Thoracic aorta (tissue), 2 donors: ENCODE measurements at places on chromosomes 4 and X.

DNA sequence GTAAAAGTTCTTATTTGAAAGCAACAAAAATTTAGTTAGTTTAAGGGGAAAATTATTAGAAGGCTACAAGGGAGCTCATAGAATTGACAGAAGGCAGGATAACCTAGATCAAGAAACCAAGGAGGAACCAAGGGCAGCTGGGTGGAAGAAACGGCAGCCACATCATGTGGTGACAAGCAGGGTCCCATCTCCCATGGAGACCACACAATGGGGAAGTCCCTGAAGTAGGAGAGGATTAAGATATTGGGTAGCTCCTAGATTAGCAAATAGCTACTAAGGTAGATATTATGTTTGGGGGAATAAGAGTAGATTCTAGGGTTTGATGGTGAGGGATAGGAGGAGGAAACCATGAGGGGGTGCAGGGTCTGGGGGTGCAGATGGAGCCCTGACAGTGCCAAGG lies 48.0 kb upstream of the TMEM154 start:
- DNase-seq, result no peak
- H3K4me1 ChIP-seq, result no peaks in the 10 kb centered on the region
- no peaks in the 10 kb centered on the region for H3K27me3 ChIP-seq
- no peaks in the 10 kb centered on the region for H3K36me3 ChIP-seq
- H3K4me3 ChIP-seq, result no peak overlapping the region

GRCh38 chr4:28373601-28374000 lies 1513.0 kb downstream of the STIM2 start:
- no peak overlapping the region for H3K4me3 ChIP-seq
- H3K36me3 ChIP-seq, result no peaks in the 10 kb centered on the region
- no peak overlapping the region for H3K27ac ChIP-seq
- no peak for DNase-seq
- no peaks in the 10 kb centered on the region for H3K27me3 ChIP-seq
- H3K4me1 ChIP-seq, result no peaks in the 10 kb centered on the region

DNA sequence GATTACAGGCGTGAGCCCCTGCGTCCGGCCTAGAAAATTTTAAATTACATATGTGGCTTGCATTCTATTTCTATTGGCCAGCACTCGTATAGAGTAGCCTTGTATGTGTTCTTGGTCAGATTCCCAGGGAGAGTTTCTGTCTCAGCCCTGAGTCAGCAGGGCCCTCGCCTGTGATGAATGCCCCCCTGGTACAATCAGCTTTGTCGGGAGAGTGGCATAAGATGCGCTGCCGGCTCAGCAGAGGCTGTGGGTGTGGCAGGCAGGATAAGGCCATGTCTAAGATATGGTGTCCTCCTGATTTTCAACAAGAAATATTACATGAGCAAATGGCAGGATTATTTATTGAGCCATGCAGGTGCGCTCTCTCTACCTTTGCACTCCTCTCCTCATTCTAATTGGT lies 1.6 kb upstream of the REELD1 start:
- no peak for DNase-seq
- H3K4me3 ChIP-seq, result no peak overlapping the region
- H3K4me1 ChIP-seq, result no peaks in the 10 kb centered on the region
- H3K27ac ChIP-seq, result no peak overlapping the region
- H3K36me3 ChIP-seq, result no peaks in the 10 kb centered on the region
- H3K27me3 ChIP-seq, result no peaks in the 10 kb centered on the region

GRCh38 chr4:84497504-84498202 lies 1.4 kb downstream of the NKX6-1 start:
- DNase-seq, result no peak
- H3K27ac ChIP-seq, result no peak overlapping the region
- peak overlapping the region; percentile 67 for H3K4me3 ChIP-seq
- peaks cover 44% of the 10 kb centered on the region for H3K4me1 ChIP-seq

- no peak for DNase-seq
- no peaks in the 10 kb centered on the region for H3K27me3 ChIP-seq
- no peaks in the 10 kb centered on the region for H3K4me1 ChIP-seq
- no peak overlapping the region for H3K27ac ChIP-seq
- H3K36me3 ChIP-seq, result no peaks in the 10 kb centered on the region
- H3K4me3 ChIP-seq, result no peak overlapping the region
These were observed 35.3 kb upstream of the GPR78 start for GRCh38 chr4:8544741-8545438.

DNA sequence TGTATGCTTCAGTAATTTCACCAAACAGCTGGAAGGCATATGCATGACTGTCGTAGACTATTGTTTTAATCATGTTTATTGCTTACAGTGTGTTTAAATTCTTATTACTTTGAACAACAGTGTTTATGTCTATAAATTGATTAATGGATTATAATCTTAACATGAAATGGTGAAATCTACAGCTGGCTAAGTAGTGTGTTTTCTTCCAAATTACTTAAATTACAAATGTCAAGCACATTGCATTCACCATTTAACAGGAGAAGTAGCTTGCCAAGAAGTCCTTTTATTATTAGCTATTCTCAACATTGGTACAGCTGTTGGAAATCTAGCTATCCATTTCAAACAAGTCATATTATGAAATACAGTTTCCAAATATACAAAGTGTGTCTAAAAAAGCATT lies 849.3 kb upstream of the PCDH10 start:
- no peak for DNase-seq
- H3K36me3 ChIP-seq, result no peaks in the 10 kb centered on the region
- H3K27me3 ChIP-seq, result no peaks in the 10 kb centered on the region
- no peaks in the 10 kb centered on the region for H3K4me1 ChIP-seq
- no peak overlapping the region for H3K27ac ChIP-seq

- DNase-seq, result no peak
- no peaks in the 10 kb centered on the region for H3K27me3 ChIP-seq
- H3K4me3 ChIP-seq, result no peak overlapping the region
- H3K36me3 ChIP-seq, result no peaks in the 10 kb centered on the region
These were observed 106.8 kb downstream of the ELOVL6 start for GRCh38 chr4:110091434-110092140.

GRCh38 chr4:6668391-6668790 lies 25.3 kb upstream of the S100P start:
- H3K4me1 ChIP-seq, result peaks cover 19% of the 10 kb centered on the region
- H3K27me3 ChIP-seq, result no peaks in the 10 kb centered on the region
- H3K36me3 ChIP-seq, result no peaks in the 10 kb centered on the region

DNA sequence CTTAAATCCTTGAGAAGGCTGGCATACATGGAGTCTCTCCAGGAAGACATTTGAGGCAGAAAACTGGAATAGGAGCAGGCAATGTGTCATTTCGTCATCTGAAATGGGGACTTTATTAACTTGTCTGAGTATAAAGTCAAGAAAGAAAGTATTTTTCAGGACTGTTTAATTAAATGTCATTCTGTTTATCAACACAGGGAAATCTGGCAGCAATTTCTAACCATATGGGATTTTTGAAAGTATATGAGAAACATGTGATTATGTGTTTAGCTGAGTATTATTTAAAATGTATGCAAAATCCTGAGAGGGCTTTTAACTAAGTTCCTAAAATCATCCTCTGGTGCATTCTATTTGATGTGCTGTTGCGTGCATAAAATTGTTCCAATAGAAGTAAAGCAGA lies 3.9 kb upstream of the FAM9A start:
- no peak overlapping the region for H3K27ac ChIP-seq
- no peaks in the 10 kb centered on the region for H3K36me3 ChIP-seq
- H3K4me3 ChIP-seq, result no peak overlapping the region

- H3K27me3 ChIP-seq, result no peaks in the 10 kb centered on the region
- H3K27ac ChIP-seq, result peak overlapping the region; percentile 38
- H3K4me3 ChIP-seq, result no peak overlapping the region
- H3K4me1 ChIP-seq, result peaks cover 15% of the 10 kb centered on the region
These were observed 13.2 kb downstream of the GPC4 start for GRCh38 chrX:133402042-133402453.

DNA sequence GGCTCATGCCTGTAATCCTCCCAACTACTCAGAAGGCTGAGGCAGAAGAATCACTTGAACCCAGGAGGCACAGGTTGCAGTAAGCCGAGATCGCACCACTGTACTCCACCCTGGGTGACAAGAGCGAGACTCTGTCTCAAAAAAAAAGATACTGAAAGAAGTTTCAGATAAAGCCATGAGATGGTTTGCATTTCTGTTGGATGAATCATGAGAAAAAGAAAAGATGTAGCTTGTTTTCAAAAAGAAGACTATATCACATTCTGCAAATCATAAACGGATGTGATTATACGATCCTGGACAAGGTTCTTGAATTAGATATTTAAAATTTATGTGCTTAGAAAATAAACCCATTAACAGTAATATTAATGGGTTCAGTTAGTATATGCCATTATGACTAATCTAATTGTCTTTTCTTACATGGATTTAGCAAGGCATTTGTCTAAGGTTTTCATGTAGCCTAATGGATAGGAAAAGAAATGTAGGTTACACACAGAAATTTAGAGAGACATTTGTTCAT lies 345.9 kb downstream of the SLC7A11 start:
- H3K36me3 ChIP-seq, result no peaks in the 10 kb centered on the region
- no peak for DNase-seq
- H3K4me3 ChIP-seq, result no peak overlapping the region
- H3K4me1 ChIP-seq, result no peaks in the 10 kb centered on the region
- H3K27me3 ChIP-seq, result no peaks in the 10 kb centered on the region
- H3K27ac ChIP-seq, result no peak overlapping the region

DNA sequence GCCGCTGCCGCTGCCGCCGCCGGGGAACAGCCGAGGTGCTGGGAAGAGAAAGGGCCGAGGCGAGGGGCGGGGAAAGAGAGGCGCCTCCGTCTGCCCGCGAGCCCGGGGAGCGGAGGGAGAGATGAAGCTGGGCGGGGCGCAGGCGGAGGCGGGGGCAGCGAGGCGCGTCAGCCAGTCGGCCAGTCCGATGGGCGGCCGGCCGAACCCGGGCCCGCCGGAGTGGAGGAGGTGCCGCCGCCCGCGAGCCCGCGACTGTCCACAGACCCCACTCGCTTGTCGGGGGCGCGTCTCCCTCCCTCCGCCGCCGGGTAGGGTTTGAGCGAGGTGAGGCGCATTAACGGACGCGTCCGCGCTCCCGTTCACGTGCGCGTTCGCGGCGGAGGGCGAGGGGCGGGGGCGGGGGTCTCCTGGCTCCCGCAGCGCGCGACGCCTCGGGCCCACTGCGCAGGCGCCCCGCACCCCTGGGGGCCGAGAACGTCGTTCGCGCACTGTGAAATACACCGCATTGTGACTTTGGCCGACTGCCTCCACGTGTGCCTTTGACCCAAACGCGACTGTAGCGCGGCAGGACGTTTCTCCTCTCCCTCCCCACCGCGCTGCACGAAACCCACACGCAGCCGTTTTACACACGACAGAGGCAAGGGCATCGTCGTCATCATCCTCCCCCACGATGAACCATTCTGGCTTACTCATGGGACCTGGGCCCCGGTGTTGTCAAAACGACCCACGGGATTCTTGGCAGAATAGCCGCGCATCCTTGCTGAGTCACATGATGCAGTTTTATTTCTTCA lies at the start of gene NUDT11:
TSS of gene NUDT11 (minus strand) at position 92 of the 791 bp plus-strand sequence. CDS start 148 bp downstream, outside the sequence.
- DNase-seq, result no peak
- peak within 1 kb of the TSS; percentile 26 for H3K27ac ChIP-seq
- H3K27me3 ChIP-seq, result no peaks in the 10 kb centered on the region

DNA sequence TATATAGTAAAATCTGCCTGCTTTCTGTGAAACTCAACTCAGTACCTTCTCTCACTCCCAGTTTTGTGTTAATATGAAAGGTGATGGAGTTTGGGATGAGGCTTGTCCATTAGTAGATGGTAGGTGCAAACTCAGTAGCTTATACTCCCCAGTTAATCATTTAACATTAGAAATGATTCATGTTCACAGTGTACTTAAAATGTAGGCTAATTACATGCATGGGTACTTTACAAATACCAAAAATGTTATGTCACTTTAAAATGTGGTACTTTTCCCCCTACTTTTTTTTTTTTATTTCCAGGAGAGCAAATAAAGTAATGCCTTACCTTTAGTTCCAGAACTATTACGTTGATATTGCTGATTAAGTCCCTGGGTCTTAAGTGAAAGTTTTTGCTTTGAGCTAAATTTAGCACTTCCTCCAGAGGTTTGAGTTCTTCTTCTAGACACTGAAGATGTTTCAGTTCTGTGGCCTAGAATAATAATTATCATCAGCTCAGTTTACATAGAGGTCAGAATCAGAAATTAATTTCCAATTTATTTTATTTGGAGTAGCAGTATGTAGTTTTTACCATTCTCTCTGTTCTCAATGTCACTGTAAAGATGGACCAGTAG lies 3.0 kb downstream of the IL2 start:
- no peak overlapping the region for H3K27ac ChIP-seq
- no peaks in the 10 kb centered on the region for H3K4me1 ChIP-seq
- no peaks in the 10 kb centered on the region for H3K27me3 ChIP-seq
- no peak for DNase-seq
- no peak overlapping the region for H3K4me3 ChIP-seq
- H3K36me3 ChIP-seq, result no peaks in the 10 kb centered on the region

GRCh38 chrX:129646566-129647417 lies 8.0 kb downstream of the APLN start:
- no peak for DNase-seq
- H3K4me1 ChIP-seq, result no peaks in the 10 kb centered on the region
- H3K27ac ChIP-seq, result no peak overlapping the region
- no peak overlapping the region for H3K4me3 ChIP-seq
- no peaks in the 10 kb centered on the region for H3K27me3 ChIP-seq

DNA sequence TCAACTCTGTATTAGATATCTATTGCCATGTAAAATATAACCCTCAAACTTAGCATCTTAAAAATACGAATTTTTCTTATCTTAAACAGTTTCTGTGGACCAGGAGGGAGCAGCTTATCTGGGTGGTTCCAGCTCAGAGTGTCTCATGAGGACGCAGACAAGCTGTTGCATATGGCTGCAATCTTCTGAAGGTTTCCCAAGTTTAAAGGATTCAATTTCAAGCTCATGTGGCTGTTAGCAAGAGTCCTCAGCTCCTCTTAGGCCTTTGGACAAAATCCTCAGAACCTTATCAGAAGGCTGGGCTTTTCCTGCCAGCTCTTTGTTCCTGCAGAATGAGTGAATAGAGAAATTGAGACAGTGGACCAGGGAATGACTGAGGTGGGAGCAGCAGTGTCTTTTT lies 2.8 kb upstream of the CTSO start:
- no peak for DNase-seq
- no peak overlapping the region for H3K4me3 ChIP-seq
- H3K4me1 ChIP-seq, result no peaks in the 10 kb centered on the region
- H3K27me3 ChIP-seq, result no peaks in the 10 kb centered on the region

DNA sequence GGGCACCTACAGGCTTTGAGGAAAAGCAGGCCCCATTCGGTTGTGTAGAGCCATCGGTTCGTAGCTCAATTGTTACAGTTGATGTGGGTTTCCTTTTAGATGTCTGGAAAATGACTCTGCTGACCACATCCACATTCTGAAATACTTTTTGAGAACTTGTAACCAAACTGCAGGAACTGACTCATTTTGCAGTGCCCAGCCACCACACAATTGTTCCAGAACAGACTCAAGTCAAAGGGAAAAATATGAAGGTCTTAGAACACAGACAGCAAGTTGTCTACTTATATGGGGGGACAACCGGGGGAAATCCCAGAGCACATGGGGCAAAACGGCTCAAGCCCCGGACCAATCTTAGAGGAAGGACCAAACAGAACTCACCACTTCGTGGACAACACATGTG lies 557.6 kb upstream of the DIPK2B start:
- no peak for DNase-seq
- peak overlapping the region; percentile 29 for H3K4me3 ChIP-seq
- no peaks in the 10 kb centered on the region for H3K27me3 ChIP-seq
